ENCODE measurements at places on chromosomes 5 and 9.

- DNase-seq = peak; percentile 74
Measured at GRCh38 chr5:15105799-15106393, 234.3 kb upstream of the ANKH start.

- DNase-seq = peak; percentile 6
Measured at GRCh38 chr5:68592351-68592750, 376.8 kb downstream of the PIK3R1 start.

DNA sequence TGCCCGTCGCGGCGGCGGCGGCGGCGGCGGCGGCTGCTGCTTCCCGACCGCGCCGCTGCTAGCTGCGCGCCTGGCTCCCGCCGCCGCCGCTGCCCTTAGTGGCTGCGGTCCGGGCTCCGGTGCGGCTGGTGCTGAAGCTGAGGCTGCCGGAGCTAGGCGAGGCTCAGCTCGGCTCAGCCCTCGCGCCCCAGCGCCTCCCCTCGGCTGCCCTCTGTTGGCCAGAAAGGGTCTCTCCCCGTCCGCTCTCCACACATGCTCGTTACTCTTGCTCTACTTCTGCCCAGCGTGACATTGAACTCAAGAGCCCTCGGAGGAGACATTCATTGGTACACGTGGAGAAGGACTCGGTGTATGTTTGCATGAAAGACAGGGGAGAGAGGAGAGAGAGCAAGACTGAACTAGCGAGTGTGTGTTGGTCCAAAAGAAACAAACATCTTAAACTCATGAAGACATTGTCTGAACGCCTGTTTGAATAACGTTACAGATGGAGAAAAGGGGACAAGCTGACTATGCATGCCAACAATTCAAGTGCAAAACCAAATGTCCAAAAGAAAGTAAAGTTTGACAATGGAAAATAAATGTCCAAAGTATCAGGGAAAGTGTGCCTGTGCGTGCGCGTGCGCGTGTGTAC lies at the start of gene HCN1:
Gene HCN1 (minus strand): TSS at position 175 of the 631 bp plus-strand sequence.
- peak; percentile 2 for DNase-seq

GRCh38 chr5:149745212-149745942 lies 15.3 kb downstream of the PPARGC1B start:
- DNase-seq = no peak

GRCh38 chr5:5904113-5904512 lies 474.2 kb downstream of the MED10 start:
- no peak for DNase-seq

DNA sequence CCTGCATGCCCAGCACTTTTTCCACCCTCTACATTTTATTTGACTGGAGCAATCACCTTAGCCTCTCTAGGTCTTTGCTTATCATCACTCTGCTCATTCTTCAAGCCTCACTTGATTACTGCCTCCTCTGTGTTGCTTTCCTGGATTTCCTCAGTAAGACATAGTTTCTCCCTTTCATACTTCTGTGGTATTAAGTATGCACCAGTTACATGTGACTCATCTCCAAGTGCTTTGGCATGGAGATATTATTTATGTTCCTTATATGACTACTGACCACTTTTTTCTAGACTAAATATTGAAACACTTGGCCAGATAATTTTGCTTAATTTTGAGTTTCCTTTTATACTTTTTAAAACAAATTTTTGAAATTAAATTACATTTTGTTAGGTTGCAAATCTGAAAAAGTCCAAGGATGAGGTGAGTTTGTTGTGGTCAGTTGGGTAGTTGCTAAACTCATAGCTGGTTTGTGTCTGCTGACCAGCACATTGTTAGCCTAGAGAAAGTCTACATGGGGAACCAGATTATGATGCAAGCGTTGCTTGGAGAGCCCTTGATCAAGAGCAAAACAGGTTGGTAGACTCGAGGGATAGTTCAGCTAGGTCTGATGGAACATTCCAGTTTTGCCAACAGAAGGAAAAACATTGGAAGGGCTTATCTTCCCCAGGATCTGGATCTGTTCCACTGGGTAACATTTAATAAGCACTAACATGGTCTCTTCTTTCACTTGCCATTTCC lies 140.2 kb downstream of the TMC1 start:
- no peak for DNase-seq

- DNase-seq = no peak
Measured at GRCh38 chr5:15525703-15526275, 25.8 kb downstream of the FBXL7 start.

DNA sequence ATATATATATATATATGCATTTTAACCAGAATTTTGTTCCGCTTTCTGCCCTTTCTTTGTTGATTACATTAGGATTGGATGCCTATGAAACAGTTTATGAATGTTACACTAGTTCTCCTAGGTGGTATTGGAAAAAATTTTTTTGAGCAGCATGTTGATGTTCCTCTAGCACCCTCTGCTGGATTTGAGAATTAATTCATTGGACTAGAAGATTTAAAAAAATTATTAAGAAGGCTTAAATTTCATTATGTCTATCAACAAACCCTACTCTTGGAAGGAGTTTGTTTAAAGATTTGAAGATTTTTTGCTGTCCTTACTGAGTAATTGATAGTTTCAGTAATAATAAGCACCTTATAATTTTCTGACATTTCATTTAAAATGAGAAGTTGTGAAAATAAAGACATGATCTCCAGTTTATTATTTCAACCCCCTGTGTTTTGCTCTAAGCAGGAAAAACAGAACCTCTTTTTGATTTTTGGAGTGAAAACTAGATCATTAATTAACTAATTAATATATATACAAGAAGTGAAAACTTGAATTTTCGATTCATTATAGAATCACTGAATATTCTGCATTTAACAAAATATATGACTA lies 89.6 kb downstream of the CCDC171 start:
- DNase-seq = peak; percentile 75

DNA sequence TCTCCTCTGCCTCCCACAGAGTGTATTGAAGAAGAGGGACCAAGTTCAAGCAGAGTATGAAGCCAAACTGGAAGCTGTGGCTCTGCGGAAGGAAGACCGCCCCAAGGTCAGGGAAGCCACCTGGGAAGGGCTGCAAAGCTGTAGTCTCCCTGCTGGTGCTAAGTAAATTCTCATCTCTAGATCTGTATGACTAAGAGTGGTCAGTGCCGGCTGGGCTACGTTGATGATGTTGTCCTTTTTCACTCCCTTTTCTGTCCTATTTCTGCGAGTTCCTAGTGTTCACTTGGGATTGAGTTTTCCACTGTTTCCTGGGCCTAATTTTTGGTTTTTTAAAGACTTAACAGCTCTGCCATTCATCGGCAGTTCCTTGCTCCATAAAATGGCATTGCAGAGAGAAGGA lies 39.8 kb downstream of the SLC46A2 start:
- DNase-seq = no peak

All from NCI-H69 (cell line).